ENCODE measurements at places on chromosomes 1 and 21.

DNA sequence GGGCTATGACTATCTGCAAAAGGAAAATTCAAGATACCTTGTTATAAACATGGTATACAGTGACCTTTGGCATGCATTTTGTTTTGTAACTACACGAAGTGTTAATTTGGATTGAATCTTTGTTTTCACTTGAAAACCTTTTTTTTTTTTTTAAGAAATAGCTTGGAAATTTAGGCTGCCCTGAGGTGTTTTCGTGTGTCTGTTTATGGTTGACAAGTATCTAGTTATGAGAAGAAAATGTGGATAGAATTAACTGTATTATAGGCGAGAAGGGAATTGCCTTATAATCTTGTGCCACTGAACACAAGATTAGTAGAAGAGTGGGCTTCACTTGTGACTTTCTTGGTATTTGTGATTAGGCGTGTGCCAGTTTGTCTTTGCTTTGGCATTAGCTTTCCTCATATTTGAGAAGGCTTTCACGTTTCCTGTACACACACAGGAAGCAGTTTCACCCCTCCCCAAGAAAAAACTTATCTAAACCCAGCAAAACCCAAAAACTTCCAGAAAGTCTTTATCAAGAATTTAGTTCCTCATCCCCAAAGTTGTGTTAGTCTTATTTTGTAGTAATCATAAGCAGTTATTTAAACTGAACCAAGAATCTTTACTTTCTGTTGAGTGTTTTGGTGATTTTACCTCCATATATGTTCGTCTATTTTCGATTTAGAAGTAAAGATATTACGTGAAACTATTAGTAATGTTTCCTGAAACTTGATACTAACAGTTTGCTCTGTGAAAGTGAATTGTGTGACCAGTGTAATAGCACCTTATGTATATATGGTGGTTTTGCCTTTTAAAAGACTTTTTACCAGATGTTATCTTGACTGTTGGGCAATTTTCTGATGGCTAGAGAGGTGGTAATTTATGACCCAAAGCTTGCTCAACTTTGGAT lies 3.8 kb downstream of the DYRK1A start:
- no peak for DNase-seq

- peak; percentile 72 for DNase-seq
These were observed 3.9 kb upstream of the CD58 start for GRCh38 chr1:116574581-116575291.

- DNase-seq: no peak
These were observed 66.1 kb downstream of the ALG14 start for GRCh38 chr1:95006681-95007080.

DNA sequence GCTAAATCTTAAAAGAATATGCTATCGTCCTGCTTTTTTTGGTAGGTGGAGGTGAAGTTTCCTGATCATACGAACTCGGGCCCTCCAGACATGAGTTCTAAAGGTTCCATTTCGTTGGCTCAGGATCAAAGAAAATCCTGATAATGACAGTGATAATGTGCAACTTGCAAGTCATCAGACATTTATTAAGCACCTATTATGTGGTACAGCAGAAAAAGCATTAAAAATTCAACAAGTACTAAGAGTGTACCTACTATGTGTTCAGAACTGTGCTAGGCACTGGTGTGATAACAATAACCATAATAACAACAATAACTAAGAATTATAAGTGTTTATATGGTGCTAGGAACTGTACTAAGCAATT lies 3.9 kb upstream of the IER5 start:
- no peak for DNase-seq

DNA sequence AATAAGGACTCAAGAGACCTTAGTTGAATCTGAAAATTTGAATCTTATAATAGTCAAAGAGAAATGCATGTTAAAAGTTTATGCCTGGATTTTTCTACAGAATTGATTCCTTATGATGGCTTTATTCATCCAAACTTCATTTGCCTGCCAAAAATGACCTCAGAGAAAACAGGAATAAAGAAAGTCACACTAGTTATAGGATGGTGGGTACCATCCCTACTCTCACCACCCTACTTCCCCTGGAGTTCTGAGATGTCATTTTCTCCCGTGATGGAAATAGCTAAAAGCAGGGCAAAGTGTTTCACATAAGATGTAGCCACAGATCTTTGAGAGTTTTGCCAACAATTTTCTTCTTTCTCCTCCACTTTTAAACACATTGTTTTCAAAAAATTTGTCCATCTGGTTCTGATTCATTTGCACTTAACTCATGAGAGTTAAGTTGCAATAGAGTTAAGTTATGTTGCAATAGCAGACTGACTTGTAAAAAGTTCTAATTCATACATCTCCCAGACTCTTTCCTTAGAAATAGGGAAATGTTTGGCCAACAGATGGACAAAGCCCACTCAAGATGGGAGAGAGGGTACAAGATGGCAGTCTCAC lies 384.6 kb downstream of the PLPP3 start:
- no peak for DNase-seq

DNA sequence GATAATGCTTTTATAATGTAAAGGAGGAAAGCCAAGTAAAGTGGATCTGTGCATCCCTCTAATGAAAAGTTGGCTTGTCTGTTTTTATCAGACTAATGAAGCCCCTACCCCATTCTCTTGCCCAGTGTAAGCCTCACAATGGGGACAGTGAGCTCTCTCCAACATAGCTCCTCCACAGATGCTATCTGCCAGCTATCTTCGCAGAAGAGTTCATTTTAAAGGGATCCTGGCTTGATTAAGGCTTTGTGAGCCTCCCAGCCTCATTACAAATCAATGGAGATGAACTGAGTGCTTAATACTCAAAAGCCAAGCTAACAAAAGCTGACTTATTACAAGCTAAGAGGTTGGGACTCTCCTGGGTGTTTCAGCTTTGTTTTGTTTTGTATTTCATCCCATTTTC lies 514.7 kb downstream of the NUF2 start:
- DNase-seq: no peak

DNA sequence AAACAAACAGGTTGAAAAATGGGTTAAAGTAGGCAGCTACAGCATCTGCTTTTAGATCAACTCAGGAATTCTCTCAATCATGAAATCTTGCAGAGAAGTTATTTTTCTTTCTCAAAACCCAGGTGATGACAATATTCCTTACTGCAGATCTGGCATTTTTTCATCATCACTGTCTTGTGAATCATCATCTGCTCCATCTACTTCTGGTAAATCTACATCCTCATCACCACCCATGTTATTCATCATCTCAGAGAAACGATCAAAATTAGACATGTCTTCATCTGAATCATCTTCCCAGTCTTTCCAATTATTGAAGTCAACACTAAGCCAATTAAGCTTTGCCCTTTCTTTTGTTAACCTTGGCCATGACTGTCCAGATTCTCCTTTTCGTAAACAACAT lies 21.8 kb downstream of the GBP2 start:
- no peak for DNase-seq

DNA sequence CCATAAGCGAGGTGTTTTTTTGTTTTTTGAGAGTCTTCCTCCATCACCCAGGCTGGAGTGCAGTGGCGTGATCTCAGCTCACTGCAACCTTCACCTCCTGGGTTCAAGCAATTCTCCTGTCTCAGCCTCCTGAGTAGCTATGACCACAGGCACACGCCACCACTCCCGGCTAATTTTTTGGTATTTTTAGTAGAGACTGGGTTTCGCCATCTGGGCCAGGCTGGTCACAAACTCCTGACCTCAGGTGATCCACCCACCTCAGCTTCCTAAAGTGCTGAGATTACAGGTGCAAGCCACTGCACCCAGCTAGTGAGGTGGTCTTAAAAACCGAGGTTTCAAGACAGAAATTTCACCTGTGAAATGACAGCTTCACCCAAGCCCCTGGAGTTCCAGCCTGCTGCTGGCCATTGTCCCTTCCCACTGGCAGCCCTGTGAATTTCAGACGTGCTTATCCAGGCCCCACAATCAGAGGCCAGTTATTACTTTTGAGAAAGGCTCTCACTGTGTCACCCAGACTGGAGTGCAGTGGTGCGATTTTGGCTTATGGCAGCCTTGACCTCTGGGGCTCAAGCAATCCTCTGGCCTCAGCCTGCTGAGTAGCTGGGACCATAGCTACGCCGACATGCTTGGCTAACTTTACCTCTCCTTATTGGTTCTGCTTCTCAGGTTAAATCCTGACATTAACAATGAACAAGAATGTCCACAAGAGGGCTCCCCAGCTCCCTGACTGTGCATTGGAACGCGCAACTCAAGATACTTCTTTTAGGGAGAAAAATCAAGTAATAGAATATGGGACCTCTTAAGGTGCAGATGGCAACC lies 19.4 kb downstream of the ENO1 start:
- peak; percentile 67 for DNase-seq

DNA sequence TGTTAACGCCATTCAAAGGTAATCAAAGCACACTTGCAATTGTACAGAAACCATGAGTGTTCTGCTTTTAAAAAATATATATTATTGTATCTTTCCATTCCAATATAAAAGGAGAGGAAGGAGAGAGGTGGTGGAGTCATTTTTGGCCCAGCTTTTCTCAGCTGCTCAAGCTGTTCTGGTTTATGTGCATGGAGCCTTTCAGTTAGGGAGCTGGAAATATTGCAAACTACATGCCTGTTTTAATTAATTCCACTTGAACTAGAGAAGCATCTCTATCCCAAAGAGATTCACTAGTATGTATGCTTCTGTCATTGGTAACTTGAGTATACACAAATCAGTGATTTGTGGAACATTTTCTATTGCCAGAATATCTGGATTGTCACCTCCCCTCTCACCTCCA lies 28.5 kb upstream of the C1orf105 start:
- no peak for DNase-seq

- DNase-seq: no peak
These were observed 51.5 kb downstream of the PTPRF start for GRCh38 chr1:43582162-43582566.

- no peak for DNase-seq
These were observed 46.3 kb downstream of the HTR6 start for GRCh38 chr1:19710825-19711611.

DNA sequence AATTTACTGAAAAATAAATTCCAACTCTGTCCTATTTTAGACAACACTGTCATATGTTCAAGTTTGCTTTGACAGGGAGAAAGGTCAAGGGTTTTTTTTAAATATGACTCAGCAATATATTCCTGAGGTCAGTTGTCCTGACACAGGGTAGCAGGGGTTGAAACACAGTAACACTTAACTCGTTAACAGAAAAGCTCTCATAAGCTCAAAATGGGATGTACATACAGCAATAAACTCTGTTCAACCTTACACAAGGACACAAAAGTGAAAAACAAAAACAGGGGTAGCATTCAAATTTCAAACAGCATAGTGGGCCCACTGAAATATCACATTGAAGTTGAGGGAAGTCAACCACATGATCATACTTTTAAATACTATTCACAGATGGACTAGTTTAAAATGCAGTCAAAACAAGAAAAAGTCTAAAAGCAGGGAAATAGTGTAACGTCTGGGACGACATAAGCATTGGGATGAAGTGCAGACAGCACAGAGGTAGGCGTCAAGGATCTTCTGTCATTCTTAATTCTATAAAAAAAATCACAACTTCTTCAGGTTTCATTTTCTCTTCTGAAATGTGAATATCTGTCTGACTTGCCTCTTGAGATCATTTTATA lies 89.9 kb downstream of the SLC44A5 start:
- no peak for DNase-seq

DNA sequence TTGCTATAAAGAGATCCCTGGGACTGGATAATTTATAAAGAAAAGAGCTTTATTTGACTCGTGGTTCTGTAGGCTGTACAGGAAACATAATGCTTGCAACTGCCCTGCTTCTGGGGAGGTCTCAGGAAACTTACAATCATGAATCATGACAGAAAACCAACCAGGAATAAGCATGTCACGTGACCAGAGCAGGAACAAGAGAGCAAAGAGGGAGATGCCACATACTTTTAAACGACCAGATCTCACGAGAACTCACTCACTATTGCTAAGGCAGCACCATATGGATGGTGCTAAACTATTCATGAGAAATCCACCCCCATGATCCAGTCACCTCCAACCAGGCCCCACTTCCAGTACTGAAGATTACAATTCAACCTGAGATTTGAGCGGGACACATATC lies 49.8 kb upstream of the RCC1 start:
- no peak for DNase-seq

- no peak for DNase-seq
These were observed 271.1 kb upstream of the C1orf105 start for GRCh38 chr1:172149346-172149745.

DNA sequence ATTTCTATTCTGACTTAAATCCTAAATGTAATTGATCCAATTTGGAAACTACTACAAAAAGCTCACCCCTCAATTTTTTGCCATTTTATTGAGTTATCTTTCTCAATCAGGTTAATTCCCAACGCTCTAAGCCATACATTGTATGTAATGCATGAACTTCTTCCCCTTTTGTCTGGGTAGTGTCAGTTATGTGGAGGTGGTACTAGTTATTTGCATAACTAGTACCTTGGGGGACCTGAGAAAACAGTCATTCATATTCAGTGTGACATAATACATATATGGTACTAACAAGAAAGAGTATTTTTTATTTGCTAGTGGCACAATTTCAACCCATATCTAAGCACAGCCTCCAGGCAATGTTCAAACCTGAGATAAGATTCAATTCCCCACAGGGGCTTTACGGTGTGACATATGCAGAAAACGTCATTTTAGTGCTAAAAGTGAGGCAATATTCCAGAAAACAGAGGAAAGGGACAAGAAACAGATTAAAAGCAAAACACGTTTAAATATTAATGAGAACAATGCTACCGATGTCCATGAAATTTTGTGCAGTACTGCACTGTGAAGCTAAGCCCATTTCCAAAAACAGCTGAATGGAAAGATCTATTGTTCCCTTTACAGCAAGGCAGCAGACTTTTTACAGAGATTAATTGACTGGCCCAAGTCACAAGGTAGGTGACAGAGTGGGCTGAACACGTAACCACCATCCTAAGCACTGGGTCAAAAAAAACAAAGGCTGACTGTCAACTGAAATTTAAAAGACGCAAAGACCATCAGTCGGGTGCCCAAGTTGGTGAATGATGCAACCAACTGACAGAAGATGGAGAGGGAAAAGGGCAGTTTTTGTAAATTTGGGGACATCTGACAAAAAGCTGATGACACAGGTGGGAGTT lies 1.4 kb downstream of the HLCS start:
- no peak for DNase-seq

DNA sequence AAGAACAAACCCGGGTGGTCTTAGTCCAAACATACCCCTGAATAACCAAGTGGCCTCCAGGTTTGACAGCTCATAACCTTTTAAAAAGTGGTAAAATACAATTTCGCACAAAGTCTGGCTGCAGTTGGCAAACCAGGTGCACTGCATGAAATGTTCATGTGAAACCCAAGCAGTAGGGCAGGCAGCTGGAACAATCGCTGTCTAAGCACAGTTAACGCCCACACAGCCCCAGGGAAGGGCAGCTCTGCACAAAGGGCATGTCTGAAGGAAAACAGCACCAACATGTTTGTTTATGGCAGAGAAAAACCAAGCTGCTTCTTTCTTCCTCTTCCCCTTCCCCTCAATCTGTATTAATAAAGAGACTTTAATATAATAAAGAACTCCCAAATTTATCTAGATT lies 49.5 kb downstream of the KIAA1614 start:
- no peak for DNase-seq

GRCh38 chr1:8523666-8524206 lies 205.8 kb downstream of the SLC45A1 start:
- DNase-seq: peak; percentile 51

DNA sequence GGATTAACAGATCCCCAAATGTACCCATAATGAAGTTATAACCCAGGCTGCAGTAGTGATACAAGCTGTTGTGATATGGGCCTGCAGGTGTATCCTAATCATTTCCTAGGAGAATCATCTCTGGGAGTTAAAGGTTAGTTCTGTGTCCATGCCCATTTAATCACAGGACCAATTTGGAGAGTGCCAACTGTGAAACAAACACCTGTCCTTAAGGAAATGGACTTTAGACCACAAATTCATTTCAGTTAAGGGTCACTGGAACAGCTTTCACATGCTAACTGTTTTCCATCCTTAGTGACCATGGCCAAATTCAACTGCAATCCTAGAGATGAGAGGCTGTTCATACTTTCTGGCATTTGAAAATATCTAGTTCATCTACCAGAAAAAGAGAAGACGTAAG lies 160.9 kb downstream of the GPATCH2 start:
- DNase-seq: no peak

All from CD4-positive, alpha-beta T cell treated with Interleukin-6 for 4 hours (primary cell).